Occipital lobe (tissue), 3 donors: ENCODE measurements at places on chromosomes 6 and 20.

GRCh38 chr6:23448281-23448680, 677.7 kb upstream of the NRSN1 start:
- DNase-seq, result no peak

DNA sequence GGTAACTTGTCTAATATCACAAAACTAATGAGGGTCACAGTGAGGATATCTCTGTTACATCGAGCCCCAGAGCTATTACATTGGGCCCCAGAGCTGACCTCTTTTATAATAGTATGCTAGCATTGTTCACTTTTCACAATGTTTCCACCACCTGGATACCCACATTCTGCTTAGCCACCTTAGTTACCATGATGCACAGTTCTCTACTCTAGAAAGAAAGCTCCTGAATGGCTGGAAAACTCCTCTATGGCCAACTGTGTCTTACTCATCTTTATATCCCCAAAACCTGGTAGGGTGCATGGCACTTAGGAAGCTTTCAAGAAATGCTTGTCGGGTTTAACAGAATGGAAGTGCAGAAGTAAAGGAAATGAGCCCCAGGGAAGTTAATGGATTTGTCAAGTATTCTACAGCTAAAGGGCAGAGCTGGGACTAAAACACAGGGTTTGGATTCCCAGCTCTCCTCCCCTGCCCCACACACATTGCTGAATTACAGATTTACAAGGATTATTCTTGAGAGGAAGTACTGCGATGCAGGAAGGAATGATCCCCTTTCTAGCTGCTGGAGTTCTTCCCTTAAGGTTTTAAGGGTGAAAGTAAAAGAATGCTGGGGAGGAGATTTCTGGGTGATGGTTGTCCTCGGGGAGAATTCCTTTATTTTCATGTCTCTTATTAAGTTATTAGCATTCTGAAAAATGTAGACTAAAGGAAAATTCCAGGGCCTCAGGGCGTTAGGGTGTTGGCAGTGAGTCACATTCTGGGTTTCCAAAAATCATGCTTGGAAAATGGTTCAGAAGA, 16.1 kb upstream of the HINT3 start:
- no peak for DNase-seq

GRCh38 chr6:74757813-74758212, 448.0 kb downstream of the COL12A1 start:
- no peak for DNase-seq

GRCh38 chr6:163635731-163636364, 221.3 kb downstream of the QKI start:
- no peak for DNase-seq

- DNase-seq, result no peak
Measured at GRCh38 chr6:150028799-150029198, 3.5 kb upstream of the RAET1L start.

- no peak for DNase-seq
Measured at GRCh38 chr20:13611611-13612125, 27.1 kb downstream of the TASP1 start.

DNA sequence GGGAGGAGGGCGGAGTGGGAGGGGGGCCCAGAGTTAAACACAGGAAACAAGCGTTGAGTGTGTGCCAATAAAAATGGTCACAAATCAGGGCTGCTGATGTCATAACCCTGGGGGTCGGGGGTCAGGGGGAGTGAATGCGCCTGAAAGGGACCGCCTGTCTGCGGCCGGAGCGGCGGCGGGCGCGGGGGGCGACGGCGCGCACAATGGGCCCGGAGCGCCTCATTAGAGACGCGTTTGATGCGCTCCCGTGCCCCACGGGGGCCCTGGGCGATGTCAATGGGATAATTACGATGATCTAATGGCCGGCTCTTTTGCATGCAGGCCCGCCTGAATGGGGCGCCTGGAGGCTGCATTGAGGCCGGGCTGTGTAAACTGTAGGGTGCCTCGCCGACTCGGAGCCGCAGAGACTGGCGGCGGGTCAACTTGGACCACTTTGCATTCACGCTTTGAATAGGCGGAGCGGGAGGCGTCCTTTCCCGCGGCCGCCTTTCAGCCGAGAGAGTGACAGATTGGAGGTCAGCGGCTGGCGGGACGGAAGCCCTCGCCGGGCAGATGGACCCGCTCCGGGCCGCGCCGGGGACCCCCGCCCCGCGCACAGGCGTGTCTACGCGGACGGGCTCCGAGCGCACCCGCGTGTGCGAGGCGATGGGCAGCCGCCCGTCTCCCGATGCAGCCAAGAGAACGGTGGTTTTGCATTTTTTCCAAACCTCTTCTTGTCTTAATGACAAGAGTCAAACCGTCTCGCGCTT, 296.1 kb downstream of the TFAP2C start:
- peak; percentile 11 for DNase-seq

GRCh38 chr20:17498641-17499040, 32.5 kb downstream of the BFSP1 start:
- no peak for DNase-seq

DNA sequence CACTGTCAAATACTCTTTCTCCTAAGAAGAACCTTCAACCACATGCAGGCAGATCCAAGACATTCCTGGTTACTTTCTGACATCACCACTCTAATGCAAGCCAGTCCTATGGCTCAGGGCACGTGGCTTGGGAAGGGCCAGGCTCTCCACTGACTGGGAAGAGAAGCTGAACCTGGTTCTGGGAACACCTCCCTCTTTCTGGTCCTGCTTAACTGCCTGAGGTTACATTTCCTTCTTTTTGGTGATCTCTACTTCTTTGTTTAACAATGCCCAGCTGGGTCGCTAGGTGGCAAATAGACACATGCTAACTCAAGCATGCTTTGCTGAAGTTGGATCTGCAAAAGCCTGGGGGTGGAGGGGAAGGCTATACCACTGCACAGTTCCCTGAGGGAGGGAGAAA, 249.8 kb downstream of the GMDS start:
- DNase-seq, result no peak

DNA sequence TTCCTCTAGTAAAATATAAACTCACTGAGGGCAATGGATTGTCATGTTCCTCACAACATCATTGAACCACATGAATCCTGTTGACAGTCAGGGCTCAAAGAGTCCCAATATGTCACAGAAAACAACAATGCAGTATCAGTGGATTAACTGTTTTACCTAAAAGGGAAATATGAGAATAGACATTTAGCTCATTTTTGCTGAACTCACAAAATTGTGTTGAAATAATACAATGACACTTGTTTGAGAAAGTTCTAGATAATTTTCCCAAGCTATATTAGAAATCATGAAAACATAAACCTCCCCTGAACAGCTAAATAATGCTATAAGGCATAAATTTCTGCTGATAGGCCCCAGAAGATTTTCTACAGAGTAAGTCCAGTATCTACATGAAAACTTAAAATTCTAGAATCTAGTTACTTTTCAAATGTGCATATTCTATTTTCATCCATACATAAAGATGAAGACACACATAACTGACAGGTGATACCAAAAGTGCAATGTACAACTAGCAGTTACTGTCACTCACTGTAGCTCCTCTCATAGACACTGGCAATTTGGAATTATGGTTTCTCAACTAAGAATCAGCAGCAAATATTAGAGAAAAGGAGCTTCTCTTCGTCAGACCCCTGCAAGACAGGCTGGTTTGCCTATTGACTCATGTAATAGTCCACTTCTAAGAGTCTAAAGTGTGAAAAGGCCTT, 269.9 kb downstream of the PTPRK start:
- DNase-seq, result no peak

GRCh38 chr20:47273591-47274235, 82.8 kb downstream of the ZMYND8 start:
- no peak for DNase-seq

DNA sequence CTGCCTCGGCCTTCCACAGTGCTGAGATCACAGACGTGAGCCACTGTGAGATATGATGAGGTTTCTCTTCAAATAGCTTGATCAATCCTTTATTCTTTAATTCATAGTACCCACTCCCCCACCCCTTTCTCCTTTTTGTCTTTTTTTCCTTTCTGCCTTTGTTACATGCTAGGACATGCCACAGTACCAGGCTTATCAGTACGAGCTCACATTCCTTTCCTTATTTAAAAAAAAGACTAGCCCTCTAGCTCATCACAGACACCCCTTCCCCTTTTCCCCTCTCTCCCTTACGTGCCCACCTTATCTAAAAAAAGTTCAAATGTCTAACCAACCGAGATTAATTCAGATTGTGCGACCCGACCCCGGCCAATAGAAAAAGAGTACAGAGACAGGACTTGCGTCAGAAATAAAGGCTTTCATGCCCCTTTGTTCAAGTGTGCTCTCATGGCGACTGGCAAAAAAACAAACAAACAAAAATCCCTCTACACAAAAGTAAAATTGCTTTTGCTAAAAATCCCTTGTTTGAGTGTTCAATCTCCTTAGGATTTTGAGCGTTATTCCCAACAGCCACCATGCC, 49.2 kb downstream of the MRAP2 start:
- no peak for DNase-seq

DNA sequence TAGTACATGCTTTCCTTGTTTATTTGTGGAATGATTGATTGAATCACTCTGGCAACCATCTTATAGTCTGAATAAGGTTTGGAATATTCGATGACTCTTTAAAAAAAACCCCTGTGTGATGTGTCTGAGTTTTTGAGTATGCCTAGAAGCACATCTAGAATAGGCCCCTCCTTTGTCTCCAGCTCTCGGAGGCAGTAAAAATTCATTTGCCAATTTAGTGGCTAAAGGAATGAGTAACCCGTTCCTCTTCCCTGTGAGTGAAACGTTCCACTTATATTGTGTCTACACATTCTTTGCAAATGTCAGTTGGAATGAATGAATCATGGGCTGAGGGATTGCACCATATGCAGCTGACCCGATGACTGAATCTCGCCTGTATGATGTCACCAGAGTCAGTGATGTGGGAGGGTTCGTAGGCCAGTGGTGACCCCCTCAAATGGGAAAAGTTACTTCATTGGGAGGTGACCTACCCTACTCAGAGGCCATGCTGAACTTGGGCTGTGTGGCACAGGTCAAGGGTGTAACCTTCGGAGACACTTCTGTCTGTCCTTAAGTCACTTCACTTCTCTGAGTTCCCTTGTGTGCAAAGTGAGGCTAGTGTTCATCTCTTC, 21.6 kb downstream of the MOCS3 start:
- no peak for DNase-seq

GRCh38 chr6:137304020-137304780, 85.0 kb upstream of the IFNGR1 start:
- no peak for DNase-seq

DNA sequence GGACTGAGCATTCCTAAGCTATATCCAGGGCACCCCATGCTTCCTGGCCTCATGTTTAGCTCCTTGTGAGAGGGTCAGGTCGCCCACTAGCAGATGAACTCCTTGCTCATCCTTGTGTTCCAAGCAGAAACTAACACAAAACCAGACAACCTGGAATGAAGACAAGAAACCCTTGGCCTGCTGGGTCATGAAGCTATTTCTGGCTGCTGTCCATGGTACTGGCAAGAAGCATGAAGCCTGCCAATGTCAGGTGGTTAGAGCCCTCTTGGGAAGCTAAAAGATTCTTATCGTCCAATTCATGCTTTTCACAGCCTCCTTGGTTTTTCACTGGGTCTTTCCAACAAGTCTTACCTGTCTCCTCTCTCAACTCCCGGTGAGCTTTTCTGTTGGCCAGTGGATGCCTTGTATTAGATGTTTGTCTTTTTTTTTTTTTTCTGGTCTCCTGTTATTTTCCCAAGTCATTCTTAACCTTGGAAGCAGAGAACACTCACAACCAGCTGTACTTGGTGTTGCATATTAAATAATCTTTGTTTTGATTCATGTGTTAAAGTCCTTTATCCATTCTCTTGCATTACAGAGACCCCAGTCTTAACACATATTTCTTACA, 180.3 kb downstream of the ANKRD60 start:
- no peak for DNase-seq

GRCh38 chr20:57922083-57922482, 212.3 kb upstream of the PMEPA1 start:
- DNase-seq, result no peak

DNA sequence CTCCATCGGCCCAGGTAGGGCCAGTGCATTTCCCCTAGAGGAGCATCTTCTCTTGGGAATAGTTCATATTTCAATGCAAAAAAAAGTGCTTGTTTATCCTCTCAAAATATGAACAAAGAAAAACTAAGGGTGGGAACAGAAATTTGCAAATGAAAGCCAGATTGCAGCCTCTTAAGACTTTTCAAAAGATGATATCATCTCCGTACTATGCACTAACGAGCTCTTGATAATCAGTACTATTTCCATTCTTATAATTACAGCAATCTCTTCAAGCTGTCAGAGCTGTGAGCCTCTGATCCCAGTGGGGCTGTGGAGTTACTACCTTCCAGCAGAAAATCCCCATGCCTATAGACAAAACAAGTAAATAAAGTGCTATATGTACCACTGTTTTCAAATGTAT, 77.1 kb downstream of the SOD2 start:
- DNase-seq, result no peak

- DNase-seq, result no peak
Measured at GRCh38 chr6:169183233-169183632, 70.4 kb downstream of the THBS2 start.

DNA sequence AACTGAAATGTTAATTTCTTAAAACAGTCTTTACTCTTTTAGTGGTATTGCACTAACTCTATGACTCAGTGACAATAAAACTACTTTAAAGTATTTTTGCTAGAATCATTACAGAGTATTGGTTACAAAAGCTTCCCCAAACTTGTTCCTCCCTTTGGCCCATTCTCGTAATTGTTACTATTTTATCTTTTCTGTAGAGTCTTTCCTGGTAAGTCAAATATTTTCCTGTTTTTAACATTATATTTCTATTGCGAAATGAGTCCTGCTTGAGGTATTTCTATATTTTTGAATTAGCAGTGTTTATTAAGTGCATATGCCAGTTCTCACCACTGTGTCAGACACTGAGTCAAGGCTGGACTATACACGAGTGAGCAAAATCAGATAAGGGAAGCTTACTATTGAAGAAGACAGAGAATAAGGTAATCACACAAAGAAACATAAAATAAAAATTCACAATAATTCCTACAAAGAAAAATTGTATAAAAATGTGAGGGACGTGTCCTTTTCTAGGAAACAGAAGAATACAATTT, 970.5 kb downstream of the EYS start:
- no peak for DNase-seq

- DNase-seq, result no peak
Measured at GRCh38 chr6:165573671-165574070, 89.4 kb downstream of the PDE10A start.

- no peak for DNase-seq
Measured at GRCh38 chr20:59028812-59029211, 3.3 kb downstream of the ATP5F1E start.

DNA sequence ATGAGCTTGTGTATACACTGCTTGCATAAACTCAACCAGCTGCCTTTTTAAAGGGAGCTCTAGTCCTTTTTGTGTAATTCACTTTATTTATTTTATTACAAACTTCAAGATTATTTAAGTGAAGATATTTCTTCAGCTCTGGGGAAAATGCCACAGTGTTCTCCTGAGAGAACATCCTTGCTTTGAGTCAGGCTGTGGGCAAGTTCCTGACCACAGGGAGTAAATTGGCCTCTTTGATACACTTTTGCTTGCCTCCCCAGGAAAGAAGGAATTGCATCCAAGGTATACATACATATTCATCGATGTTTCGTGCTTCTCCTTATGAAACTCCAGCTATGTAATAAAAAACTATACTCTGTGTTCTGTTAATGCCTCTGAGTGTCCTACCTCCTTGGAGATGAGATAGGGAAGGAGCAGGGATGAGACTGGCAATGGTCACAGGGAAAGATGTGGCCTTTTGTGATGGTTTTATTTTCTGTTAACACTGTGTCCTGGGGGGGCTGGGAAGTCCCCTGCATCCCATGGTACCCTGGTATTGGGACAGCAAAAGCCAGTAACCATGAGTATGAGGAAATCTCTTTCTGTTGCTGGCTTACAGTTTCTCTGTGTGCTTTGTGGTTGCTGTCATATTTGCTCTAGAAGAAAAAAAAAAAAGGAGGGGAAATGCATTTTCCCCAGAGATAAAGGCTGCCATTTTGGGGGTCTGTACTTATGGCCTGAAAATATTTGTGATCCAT, 15.3 kb downstream of the TNFAIP3 start:
- DNase-seq, result no peak
